ENCODE measurements at places on chromosomes 2 and 18. TPM values are rescaled to one million over a fixed set of nuclear protein-coding genes. Genes with fewer than 3 reads are reported as not detected.

Gene UGT1A8
- not detected for polyA plus RNA-seq

DNA sequence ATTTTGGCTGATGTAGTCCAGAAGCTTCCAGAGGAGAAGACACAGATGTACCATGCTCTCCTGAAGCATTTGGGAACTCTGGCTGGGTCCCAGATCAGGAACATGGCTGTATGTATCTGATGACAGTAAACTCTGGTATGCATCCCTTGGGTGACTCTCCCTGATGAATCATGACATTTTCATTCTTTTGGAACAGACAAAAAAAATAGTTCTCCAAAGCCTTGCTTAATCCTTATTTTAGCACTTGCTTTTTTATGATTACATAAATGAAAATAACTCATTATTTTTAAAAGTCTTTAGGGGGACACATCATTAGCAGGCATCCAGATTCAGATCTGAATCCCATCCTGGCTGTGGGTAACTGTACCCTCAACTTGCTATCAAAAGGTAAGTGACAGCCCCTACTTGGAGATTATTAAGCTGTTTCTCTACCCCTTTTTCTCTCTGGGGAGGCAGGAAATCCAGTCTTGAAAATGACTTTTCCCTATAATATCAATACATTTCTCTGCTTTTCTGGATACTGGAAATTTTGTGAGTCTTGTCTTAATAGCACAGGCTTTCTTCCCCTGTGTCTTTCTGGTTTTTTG lies 23.3 kb downstream of the AOX1 start:
- H3K27me3 ChIP-seq = no peaks in the 10 kb centered on the region
- no peaks in the 10 kb centered on the region for H3K36me3 ChIP-seq

- no peak overlapping the region for H3K4me3 ChIP-seq
- DNase-seq = no peak
- H3K27me3 ChIP-seq = no peaks in the 10 kb centered on the region
- no peaks in the 10 kb centered on the region for H3K36me3 ChIP-seq
- no peak overlapping the region for H3K27ac ChIP-seq
Observed at GRCh38 chr18:57275111-57275510, 77.2 kb upstream of the ST8SIA3 start.

DNA sequence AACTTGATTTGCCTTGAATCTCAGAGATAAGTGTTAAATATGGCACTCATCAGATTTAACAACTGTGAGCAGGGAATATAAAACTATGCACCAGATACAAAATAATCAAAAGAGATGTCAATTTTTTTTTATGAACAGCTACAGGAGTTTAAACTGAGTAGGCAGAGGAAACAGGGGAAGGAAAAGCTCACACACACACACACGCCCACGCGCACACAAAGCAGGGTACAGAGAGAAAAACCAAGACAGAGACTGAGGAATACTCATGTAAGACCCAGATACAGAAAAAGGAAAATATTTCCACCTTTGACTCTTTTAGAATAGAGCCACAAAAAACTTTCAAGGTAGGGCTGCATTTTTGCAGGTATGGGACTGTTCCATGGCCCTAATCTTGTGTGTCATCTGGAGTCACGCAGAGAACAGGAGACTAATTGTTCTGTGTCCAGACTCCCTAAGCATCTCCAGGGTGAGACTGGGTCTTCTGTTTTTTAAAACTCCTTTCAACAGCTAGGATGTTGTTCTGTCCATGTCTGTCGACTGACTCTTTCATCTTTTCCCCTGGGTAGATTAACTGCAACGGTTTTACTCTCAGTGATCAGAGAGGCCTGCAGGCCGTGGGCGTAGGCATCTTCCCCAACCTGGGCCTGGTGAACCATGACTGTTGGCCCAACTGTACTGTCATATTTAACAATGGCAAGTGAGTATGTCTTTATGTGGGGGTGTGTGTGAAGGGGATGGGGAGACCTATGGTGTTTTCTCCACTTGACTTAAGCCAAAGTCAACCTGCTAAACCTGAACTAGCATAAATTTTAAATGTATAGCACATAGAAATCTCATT lies 23.0 kb downstream of the SMYD1 start:
- H3K36me3 ChIP-seq = no peaks in the 10 kb centered on the region
- no peak for DNase-seq
- no peak overlapping the region for H3K4me3 ChIP-seq
- no peaks in the 10 kb centered on the region for H3K27me3 ChIP-seq
- H3K27ac ChIP-seq = no peak overlapping the region

DNA sequence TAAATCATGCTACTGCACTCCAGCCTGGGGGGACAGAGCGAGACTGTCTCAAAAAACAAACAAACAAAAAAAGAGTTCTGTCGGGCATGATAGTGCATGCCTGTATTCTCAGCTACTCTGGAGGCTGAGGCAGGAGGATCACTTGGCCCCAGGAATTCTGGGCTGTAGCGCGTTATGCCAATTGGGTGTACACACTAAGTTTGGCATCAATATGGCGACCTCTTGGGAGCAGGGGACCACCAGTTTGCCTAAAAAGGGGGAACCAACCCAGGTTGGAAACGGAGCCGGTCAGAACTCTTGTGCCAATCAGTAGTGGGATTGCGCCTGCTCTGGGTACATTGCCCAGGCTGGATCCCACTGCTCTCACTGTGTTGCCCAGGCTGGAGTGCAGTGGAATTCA lies 49.7 kb downstream of the SDC1 start:
- H3K4me3 ChIP-seq = no peak overlapping the region
- no peak for DNase-seq
- no peaks in the 10 kb centered on the region for H3K36me3 ChIP-seq
- no peaks in the 10 kb centered on the region for H3K27me3 ChIP-seq

GRCh38 chr18:76977684-76978232 lies 154.8 kb downstream of the MBP start:
- no peak for DNase-seq
- peaks cover 7% of the 10 kb centered on the region for H3K36me3 ChIP-seq
- no peak overlapping the region for H3K27ac ChIP-seq
- no peak overlapping the region for H3K4me3 ChIP-seq
- no peaks in the 10 kb centered on the region for H3K4me1 ChIP-seq
- no peaks in the 10 kb centered on the region for H3K27me3 ChIP-seq

GRCh38 chr2:139967665-139968064 lies 1187.5 kb upstream of the NXPH2 start:
- no peak overlapping the region for H3K4me3 ChIP-seq
- no peaks in the 10 kb centered on the region for H3K27me3 ChIP-seq
- H3K36me3 ChIP-seq = no peaks in the 10 kb centered on the region
- no peak for DNase-seq

GRCh38 chr2:27792759-27793158 lies 21.2 kb downstream of the MRPL33 start:
- no peaks in the 10 kb centered on the region for H3K27me3 ChIP-seq
- H3K36me3 ChIP-seq = no peaks in the 10 kb centered on the region
- H3K4me1 ChIP-seq = peaks cover 28% of the 10 kb centered on the region

DNA sequence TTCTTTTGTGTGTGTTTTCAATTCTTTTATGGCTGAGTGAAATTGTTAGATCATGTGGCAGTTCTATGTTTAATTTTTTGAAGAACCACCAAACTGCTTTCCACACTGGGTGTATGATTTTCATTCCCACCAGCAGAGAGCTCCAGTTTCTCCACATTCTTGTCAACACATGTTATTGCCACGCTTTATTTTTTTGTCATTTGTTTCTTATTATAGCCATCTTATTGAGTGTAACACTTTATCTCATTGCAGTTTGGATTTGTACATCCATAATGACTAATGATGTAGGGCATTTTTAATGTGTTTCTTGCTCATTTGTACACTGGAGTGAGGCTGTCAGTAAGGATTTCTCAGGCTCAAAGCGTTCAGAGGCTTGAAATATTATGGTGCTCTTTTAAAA lies 184.2 kb downstream of the PIEZO2 start:
- H3K36me3 ChIP-seq = no peaks in the 10 kb centered on the region
- no peaks in the 10 kb centered on the region for H3K4me1 ChIP-seq
- no peak for DNase-seq
- no peak overlapping the region for H3K4me3 ChIP-seq

DNA sequence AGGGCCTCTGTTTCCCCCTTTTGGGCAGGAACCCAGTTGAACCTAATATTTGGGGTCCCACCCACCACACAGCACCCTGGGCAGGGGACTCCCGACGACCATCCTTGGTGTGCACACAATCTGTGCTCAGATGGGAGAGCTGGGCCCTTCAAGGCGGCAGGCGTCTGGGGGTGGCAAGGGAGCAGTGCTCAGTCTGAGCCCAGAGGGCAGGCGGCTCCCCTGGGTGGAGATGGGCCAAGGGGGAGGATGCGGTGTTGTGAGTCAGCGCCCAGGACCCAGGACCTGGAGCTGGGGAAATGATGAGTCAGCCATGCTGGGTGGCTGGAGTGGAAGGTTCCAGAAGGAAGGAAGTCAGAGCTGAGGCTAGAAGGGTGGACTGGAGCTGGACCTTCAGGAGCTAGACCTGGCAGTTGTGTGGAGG lies 3.8 kb downstream of the PROM2 start:
- no peaks in the 10 kb centered on the region for H3K27me3 ChIP-seq
- no peaks in the 10 kb centered on the region for H3K36me3 ChIP-seq
- H3K4me3 ChIP-seq = no peak overlapping the region
- H3K27ac ChIP-seq = no peak overlapping the region

DNA sequence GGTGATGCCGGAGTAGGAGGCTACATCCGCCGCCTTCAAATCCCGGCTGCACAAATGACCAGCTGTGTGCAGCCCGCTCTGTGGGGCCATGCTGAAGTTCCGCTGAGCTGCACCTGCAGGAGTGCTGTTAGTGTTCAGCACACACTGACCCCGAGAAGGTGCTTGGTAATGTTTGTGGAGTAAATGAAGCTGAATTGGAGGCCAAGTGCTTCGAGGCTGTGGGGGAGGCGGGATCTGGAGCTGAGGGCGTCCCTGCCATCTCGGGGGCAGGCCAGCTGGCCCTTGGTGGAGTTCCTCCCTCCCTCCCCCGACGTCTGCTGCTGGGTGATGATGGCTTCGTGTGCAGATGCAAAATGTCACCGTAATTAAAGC lies 23.2 kb downstream of the KCNF1 start:
- H3K36me3 ChIP-seq = no peaks in the 10 kb centered on the region
- no peak overlapping the region for H3K4me3 ChIP-seq
- H3K27ac ChIP-seq = no peak overlapping the region
- no peaks in the 10 kb centered on the region for H3K4me1 ChIP-seq
- peaks cover 26% of the 10 kb centered on the region for H3K27me3 ChIP-seq

- no peak for DNase-seq
- no peaks in the 10 kb centered on the region for H3K36me3 ChIP-seq
- H3K4me1 ChIP-seq = no peaks in the 10 kb centered on the region
- no peak overlapping the region for H3K27ac ChIP-seq
- H3K4me3 ChIP-seq = no peak overlapping the region
- H3K27me3 ChIP-seq = no peaks in the 10 kb centered on the region
Observed at GRCh38 chr2:68935471-68935870, 17.2 kb downstream of the GKN2 start.
